ENCODE measurements at places on chromosomes 3 and 15.

DNA sequence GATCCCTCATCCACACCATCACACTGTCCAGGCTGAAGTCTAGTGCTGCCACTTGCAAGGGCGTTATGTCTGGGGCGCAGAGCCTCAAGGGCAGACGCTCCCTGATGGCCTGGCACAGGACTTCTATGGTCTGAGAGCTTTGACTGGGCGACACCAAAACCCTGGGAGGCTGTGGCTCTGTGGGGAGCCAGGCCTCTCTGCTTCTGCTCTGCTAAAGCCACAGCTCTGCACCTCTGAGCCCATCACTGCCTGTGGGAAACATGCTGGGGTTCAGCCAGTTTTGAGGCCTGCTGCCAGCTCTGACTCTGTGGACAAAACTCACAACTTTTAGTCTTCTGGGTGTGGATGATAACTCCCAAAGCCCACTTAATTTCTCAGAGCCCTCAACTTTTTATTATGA lies 6.3 kb upstream of the LCTL start:
- no peak for DNase-seq

GRCh38 chr3:65988411-65989180 lies 50.1 kb downstream of the MAGI1 start:
- no peak for DNase-seq

DNA sequence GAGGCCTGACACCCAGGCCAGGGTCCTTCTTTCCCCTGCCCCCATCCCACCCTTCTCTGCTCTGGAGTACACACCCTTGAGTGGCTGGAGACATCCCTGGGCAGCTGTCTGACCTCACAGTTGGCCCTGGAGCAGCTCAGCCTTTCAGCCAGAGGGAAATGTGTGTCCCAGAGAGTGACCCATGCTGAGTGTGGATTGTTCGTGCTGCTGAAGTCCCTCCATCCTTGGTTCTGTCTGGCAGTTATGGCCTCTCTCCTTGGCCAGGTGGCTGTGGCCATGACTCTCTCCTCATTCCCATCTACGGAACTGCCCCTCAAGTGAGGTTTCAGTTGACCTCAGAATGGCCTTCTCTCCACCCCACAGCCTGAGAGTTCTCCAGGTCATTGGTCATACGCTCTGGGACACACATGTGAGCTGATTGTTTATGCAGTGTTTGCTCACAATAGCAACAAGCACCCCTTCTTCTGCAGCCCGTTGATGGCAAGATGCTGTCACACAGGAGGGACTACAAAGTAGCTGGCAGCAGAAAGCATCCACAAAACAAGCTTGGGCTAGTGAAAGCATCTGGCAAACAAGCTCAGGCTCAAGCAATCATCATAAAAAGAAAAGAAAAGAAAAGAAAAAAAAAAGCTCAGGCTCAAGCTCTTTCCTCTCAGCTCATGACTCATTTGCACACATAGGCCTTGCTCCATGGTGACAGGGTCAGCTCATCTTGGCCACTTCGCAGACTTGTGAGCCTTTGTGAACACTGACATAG lies 55.3 kb upstream of the ITGA11 start:
- no peak for DNase-seq

- no peak for DNase-seq
Observed at GRCh38 chr3:71066356-71066755, 517.2 kb downstream of the FOXP1 start.

DNA sequence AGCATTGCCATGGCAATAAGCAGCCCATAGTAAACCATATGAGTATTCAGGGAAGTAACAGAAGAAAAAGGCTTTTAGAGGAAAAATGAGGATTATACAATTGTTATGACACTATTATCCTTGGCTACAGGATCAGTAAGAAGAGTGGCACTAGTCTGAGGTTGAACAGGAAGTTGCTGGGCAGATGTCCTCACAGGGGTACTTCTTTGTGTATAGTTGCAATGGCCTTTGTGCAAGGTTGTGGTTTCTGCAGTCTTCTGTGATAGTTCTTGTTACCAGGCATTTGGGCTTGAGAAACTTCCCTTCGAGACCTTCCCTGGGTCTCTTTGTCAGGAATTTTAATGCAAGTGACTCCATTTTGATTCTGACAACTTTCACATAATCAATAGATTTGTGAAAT lies 100.6 kb upstream of the ATP11B start:
- no peak for DNase-seq

DNA sequence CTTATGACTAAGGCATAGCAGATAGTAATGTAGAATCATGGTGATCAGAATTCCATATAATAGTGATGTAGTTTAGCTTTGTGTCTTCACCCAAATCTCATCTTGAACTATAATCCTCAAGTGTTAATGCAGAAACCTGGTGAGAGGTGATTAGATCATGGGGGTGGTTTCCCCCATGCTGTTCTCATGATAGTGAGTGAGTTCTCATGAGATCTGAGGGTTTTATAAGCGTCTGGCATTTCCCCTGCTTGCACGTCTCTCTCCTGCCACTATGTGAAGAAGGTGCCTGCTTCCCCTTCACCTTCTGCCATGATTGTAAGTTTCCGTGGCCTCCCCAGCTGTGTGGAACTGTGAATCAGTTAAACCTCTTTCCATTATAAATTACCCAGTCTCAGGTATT lies 138.7 kb upstream of the CBLB start:
- no peak for DNase-seq

Measured in stimulated activated CD8-positive, alpha-beta memory T cell treated with anti-CD3 and anti-CD28 coated beads, Interleukin-12 subunit alpha, Interleukin-12 subunit beta, amount 100 ng/mL, for 1 hour (primary cell).